ENCODE measurements at places on chromosomes 5 and 9.

DNA sequence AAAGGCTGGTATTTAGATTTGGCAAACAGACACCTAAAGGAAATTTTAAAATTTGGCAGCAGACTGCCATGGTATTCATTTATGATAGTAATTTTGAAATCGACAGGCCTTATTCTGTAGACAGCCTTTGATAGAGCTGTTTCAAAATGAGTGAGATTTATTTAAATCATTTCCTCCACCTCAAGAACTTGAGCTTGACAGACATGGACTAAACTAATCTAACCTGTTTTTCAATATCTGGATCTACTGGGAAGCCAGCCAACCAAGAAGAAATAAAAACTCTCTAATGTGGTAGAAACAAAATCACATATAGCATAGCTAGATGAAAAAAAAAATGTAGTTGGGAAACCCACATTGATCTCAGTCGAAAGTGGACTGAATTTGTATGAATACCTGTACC is 56.9 kb upstream of the RASA1 start:
- no peak for DNase-seq

DNA sequence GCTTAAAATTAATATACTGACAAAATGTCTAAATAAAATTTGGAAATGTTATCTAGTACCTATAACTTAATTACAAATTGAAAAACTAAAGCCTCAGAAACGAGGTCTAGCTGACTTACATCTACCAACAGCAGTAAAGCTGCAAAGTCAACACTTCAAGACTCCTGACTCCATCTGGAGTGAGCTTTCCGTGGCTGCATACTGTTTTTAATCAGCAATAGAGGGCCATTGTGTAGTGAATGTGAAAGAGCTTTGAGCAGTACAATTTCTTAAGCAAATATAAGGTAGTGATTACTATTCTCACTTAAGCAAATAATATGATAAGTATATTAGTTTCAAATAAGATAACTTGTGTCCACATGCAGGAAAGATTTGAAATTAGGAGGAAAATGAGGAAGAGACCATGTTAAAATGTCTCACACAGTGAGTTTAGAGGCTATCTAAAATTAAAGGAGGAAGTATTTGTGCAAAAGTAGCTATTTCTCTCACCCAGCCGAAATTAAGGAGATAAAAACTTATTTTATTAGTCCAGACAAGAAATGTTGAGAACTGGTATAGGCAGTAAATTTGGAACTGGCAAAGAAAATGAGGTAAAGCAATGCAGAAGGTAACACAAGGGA is 6.4 kb downstream of the SPINK6 start:
- peak; percentile 52 for DNase-seq

DNA sequence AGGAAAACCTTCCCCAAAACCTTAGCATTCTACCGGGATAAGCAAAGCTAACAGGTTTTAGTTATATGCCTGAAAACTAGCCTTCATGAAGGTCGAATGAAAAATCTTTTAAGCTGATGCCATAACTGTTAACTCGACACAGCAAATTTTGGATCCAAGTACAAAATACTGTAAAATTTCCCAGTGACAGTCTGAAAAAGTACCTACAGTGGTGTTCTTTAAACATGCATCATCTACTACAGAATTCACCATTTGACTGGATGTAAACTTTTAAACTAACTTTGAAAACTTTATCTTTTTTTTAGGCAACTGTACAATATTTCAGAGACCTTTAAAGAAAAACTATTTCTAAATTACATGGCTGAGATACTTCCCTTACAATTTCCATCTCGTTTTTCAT is 791 bp downstream of the RAPGEF6 start:
- DNase-seq = no peak

GRCh38 chr5:67855523-67855922 is 360.0 kb upstream of the PIK3R1 start:
- DNase-seq = no peak

DNA sequence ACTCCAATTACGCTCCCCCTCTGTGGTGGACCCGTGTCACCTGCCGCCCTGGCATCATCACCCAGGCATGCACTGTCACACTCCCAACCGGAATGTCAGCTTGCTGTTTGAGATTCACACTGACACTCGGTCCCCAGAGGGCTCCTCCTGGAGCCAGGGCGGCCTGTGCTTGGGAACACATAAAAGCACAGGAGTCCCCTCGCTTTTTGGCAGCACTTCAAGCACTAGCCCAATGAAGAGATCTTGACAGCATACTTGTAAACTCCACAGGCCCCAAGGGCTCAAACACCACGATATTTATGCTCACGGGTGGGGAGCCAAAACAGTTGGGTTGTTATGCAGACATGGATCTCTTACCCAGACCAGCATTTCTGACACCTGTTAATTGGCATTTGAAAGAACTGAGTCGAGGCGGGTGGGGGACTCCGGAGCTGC is 90.8 kb upstream of the EGFLAM start:
- DNase-seq = no peak

GRCh38 chr5:80468131-80468530 is 19.8 kb upstream of the FAM151B start:
- DNase-seq = no peak

GRCh38 chr9:34982361-34982760 is 7.2 kb upstream of the DNAJB5 start:
- DNase-seq = no peak

DNA sequence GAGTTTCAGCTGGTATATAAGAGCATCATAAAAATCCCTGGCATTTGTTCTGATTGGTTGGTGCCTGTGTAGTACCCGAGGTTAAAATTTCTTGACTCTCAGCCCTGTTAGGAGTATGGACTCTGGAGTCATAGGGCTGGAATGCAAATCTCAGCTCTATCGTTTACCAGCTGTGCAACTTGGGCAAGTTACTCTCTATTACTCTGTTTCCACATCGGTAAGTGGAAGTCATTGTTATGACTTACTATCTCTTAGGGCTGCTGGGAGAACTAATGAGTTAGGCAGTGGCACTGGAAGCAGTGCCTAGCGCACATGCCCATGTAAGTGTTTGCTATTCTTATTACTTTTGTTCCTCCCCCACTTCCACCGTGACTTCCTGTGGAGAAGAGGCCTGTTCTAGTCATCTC is 141.6 kb downstream of the BOD1 start:
- no peak for DNase-seq

DNA sequence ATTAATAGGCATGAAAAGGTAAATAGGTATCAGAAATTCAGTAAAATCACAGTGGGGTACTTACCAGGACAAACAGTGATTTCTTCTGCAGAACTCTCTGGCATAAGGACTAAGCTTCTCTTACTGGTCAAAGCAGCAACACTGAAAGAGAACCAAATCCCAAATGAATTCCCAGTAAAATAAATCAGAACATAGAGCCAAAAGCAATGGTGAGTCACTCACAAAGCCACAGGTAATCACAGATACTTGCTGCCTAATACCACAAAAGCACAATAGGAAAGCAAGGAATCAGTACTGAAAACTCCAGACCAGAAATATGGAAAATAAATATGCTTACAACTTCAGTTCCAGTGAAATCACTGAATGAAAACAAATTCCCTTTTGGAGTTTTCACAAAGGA is 50.7 kb downstream of the UIMC1 start:
- no peak for DNase-seq

DNA sequence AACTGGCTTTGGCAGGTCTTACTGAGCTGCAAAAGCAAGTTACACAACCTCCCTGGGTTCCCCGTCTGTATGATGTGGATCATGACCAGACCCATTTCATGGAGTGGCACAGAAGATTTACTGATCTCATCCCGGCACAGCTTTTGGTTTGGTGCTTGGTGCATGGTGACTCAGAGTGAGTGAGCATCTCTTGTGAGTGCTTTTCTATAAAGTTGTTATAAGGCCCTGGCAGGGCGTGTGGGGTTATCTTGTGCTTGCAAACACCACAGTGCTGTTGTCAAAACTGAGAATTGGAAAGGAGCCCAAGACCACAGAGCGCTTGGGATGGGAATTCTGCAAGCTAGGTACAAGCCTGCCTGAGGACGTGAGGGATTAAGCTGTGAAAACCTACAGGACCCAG is 425.2 kb downstream of the GADD45G start:
- DNase-seq = no peak

DNA sequence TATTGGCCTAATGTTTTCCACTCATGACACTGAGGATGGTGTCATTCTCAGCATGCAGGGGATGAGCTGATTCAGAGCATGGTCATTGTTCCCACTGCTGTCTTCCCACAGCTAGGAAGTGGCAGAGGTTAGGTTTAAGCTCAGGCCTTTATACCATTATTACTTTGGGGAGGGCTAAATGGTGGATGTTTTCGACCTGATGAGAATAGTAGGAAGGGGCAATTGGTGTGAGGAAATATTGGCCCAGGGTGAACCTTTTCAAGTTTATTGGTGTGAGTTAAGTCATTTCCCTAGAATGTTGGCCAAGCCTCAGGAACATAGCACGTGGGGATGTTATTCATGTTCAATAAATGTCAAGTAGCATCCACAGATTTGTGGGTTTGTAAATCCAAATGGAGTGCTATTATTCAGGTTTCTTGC is 59.6 kb downstream of the ARHGAP26 start:
- no peak for DNase-seq

DNA sequence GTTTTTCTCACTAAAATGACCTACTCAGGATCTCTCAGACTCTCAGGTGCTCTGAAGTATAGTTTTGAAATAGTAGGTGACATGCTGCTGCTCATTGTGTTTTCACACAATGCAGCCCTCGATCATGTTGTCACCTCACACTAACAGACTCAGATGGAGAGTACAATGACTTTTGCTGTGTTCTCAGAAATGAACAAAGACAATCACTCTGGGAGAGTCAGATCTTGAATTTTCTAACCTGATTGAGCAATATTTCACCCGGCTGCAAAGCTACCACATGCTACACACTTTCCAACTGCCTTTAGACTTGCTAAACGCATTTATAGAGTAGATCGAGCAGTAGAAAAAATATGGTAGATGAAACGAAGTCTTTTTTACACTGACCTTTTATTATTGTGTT is 113.4 kb downstream of the ST8SIA4 start:
- DNase-seq = no peak

- DNase-seq = no peak
Observed at GRCh38 chr9:128940946-128941755, 6.3 kb downstream of the DOLK start.

DNA sequence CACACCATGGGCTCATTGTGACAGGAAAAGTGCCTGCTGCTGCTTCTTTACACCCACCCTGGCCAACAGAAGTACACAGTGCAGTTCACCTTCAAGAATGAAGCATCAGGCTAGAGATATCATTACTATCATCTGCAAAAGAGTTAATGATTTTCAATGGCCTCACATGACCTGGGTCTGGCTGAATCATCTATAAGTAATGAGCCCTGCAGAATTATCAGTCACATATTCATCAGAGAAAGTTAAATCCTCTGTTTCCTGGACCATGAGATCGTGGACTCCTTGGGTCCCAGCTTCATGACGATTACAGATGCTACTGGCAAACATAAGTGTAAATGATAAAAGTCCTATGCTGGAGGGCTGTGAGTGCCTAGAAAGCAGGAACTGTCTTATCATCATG is 8.3 kb downstream of the BAG1 start:
- no peak for DNase-seq

DNA sequence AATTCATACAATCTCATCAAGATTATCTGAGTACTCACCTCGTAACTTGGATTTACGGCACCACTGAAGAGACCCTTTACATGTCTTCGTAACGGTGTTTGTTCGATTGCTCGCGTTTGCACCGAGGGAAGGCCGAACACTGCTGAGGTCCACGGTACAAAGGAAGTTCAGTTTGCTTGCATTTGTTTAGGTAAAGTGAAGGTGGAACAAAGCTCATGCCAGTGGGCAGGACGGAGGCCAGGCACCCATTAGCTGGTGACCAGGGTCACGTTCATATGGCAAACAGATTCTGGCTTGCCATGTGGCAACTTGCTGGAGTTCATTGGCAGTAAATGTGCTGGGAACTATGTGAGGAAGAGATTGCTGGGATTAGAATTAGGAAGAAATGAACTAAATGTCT is 164.8 kb downstream of the MACROH2A1 start:
- no peak for DNase-seq

- no peak for DNase-seq
Observed at GRCh38 chr9:87603854-87604490, 106.3 kb downstream of the DAPK1 start.

- no peak for DNase-seq
Observed at GRCh38 chr5:64166201-64166959, 737 bp downstream of the RNF180 start.

DNA sequence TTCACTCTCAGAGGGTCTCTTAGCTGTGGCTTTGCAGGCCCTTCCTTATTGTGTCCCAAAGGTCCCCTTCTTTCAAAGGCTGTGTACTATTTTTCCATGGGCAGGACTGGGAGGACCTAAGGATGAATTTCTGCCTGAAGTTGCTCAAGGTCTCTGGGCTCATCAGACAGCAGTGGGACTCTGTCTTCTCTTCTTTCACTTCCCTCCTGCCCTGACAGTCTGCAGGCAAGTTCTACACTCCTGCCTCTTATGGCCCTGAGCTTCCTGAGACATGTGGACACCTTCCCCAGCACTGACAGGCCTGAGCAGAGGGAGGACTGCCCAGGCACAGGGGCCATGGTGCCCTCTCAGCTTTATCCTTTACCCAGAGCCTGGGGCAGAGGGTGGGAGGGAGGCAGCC is 14.8 kb downstream of the ENHO start:
- DNase-seq = no peak

DNA sequence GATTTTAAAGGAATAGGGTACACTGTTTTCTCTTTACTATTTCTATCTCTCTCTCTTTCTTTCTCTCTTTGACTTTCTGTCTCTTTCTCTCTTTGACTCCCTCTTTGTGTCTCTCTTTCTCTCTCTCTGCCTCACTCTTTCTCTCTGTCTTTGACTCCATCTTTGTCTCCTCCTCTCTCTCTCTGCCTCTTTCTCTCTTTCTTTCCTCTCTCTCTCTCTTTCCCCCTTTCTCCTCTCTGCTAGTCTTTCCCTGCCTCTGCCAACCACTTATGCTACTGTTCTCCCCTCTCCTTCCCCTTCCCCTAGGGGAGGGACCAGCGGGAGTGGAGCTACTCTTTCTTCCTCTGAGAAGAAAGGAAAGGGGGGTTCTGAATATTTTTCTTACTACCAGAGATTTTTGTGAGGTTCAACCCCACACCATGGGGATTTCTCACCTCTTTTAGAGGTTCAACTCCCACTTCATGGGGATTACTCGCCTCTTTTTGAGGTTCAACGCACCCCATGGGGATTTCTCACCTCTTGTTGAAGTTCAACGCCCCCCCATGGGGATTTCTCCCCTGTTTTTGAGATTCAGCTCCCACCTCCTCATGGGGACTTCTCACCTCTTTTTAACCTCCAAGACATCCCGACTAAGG is 309.9 kb downstream of the NR3C1 start:
- DNase-seq = no peak

- DNase-seq = no peak
Observed at GRCh38 chr5:59725392-59725767, 168.1 kb downstream of the PDE4D start.

- DNase-seq = no peak
Observed at GRCh38 chr5:151156507-151157420, 815 bp downstream of the ANXA6 start.

- no peak for DNase-seq
Observed at GRCh38 chr9:93667006-93667405, 90.6 kb downstream of the PHF2 start.

GRCh38 chr5:135688385-135688784 is 109.6 kb upstream of the CXCL14 start:
- no peak for DNase-seq

- no peak for DNase-seq
Observed at GRCh38 chr9:96048104-96048955, 172.8 kb downstream of the ERCC6L2 start.

- peak; percentile 2 for DNase-seq
Observed at GRCh38 chr9:34403554-34404380, 27.1 kb upstream of the MYORG start.
